K562 (cell line): ENCODE measurements at places on chromosomes 13 and 19.

DNA sequence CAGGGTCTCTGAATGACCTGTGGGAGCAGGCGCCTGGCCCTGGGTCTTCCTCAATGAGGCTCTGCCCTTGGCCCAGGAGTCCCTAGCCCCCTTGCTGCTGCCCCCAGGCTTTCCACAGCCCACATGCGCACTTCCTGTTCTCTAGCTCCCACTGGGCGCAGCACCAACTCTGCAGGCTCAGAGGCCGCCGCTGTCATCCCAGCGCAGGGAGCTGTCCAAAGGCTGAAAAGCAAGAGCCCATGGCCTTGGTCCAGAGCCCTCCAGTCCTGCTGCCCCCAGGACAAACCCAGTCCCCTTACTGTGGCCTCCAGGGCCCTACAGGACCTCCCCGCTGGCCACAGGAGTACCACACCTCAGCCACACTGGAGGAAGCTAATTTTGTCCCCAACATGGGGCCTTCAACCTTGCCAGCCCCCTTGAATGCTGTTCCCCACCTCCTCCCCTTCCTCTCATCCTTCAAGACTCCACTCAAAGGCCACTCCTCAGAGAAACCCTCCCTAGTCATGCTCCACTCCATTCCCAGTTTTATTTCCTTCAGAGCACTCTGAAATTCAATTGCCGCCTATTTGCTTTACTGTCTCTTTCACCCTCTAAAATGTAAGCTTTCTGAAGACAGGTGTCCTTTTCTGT, 8.0 kb upstream of the POU2F2 start:
- DNase-seq: peak; percentile 62

DNA sequence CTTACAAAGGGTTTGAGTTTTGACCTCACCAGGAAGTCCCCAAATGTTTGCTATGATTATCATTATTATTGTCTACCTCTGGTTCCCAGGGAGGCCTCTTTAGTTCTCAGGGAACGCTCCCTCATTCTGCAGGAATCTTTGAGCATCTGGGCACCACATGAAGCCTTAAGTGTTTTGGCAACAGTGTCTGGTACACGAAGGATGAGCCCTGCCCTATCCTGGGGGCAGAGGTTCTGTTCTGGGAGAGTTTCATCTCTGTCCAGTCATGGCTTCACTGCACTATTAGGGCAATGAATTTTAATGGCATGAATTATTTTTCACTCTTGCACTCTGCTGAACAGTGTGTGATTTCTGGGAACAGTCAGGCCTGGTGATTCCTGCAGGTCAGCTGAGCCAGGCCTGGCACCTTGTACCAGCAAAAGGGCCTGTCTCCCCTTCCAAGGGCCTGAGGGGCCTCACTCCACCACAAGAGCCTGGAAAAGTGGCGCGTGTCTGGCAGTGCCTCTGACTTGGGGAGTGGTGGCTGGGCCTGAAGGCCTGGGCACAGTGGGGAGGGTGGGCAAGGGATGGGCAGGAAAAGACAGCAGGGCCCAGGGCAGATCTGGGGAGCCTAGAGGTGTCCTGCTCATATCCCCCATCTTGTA, 4.6 kb downstream of the FAM187B start:
- DNase-seq: no peak

DNA sequence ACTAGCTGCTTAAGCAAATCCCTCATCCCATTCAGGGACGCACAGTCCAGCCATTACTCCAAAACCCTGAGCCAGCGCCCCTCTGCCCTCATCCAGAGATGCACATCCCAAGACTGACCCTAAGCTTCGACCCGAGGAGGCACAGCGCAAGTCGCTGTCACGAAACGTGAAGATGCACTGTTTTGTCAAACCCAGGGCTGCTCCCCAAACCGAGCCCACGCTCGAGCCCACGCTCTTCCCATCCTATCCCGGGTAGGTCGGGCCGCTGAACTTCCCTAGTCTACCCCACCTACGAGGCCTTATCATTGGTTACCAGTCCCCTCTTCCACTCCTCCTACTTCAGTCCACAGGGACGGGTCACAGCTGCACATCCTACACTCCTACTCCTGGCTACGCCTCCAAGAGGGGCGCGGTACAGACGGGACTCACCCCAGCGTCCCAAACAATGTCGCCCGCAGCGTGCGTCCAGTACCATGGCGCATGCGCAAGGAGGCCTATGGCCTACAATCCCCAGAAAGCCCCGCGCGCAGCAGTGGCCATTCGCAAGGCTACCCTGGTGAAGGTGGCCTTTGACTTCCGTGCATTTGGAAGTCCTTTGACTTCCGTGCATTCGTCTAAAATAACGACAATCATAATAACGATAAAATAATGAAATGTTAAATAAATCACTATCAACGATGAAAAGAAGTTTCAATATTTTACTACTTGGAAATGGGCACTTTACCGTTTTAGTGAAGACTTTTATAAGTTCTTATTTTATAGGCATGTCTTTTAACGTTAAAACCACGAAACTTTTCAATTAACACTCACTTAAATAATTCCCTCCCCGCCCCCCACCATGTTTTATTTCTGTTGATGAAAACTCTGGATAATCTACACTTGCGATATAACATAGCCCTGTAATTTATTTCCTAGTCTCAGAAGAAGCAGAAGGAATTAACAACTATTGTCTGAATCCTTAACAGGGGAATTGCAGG, at the start of gene ZNF285:
Gene ZNF285 (minus strand): TSS at position 470 of the 977 bp plus-strand sequence. CDS start 4,395 bp downstream, outside the sequence.
- DNase-seq: peak; percentile 91

DNA sequence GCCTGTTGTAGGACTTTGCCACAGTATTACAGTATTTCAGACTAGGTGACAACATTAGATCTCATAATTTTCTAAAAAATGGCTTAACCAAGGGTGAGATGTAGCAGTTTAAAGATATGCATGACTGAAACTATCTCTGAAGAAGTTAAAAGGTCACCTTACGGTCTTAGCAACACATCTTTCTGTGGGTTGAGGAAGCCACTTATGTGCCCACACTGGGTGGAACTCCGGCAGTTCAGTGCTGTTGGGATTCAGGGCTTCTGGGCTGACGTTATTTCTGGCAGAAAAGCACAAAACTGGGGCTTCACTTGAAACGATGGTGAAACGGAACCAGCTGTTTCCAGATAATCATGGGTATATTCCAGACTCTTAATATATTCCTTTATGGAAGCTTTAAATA, 697.3 kb downstream of the PCDH9 start:
- DNase-seq: no peak

DNA sequence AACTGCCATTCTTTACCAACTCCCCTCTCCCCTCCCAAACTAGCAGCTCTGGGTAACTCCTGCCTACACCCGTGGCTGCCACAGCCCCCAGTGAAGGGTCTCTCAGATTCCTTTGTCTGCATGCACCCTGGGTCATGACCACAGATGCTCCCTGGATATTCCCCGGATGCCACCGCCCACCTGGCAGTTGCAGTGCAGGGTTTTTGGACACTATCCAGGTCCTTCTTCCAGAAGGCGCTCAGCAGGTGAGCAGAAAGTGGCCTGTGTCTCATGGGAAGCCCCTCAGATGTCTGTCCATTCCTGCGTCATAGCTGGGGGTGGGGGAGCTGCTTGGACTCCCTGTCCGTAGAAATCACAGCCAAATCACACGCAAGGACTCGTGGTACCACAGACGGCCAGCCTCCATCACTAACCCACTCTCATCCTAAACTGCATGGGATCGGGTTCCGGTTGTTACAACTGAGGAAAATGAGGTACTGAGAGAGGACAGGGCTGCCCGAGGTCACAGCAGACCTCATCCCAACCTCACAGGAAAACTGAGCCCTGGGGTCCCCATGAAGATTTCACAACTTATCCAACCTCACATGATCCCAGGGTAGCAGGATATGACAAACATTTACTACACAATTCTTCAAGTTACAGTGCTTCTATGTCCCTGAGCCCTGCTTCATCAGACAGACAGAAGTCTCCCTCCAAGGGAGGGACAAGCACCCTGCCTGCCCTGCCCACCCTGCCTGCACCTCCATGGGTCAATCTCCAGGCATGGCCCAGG, 38.6 kb downstream of the ELL start:
- DNase-seq: no peak

- peak; percentile 11 for DNase-seq
These were observed 19.0 kb upstream of the SPRY2 start for GRCh38 chr13:80359778-80360452.

GRCh38 chr19:607301-608154, 17.8 kb downstream of the HCN2 start:
- DNase-seq: no peak

DNA sequence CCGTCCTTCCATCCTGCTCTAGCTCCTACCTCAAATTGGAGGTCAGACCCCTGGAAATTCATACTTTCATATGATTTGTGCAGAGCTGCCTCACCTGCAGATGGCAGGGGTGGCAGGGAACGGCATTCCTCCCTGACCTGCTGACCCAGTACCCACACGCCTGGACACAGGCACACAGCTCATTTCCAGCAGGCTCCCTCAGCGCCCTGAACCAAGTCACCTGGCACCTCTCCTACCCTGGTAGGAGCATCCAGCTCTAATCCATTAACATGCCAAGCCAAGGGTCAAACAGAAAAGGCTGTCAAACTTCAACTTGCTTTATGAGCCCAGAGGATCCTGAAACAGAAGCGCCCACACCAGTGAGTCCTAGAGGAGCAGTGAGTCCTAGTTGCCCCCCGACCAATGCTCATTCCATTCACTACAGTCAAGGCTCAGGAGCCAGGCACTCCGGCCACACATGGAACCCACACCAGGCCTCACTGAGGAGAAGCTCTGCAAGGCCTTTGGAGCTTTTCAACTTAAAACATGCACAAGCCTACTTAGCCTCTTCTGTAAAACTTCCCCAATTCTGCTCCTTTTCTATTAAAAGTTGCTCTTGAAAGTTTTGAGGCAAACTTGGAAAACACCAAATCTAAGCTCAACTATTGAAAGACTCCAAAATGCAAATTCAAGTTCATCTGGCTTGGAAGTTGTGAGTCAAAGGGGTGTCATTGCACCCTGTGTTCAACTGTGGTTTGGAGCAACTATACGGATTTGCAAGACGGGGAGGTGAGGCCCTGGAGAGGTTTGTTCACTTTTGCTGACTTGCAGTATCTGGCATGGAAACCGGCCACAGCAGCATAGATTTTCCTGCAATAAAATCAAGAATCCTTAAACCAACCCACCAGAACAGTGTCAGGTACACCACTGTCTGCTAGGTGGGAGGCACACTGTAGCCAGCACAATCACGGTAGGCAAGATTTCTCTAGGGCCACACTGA, 96.7 kb downstream of the CRYL1 start:
- no peak for DNase-seq

GRCh38 chr13:49740870-49741269, 49.6 kb upstream of the EBPL start:
- no peak for DNase-seq

DNA sequence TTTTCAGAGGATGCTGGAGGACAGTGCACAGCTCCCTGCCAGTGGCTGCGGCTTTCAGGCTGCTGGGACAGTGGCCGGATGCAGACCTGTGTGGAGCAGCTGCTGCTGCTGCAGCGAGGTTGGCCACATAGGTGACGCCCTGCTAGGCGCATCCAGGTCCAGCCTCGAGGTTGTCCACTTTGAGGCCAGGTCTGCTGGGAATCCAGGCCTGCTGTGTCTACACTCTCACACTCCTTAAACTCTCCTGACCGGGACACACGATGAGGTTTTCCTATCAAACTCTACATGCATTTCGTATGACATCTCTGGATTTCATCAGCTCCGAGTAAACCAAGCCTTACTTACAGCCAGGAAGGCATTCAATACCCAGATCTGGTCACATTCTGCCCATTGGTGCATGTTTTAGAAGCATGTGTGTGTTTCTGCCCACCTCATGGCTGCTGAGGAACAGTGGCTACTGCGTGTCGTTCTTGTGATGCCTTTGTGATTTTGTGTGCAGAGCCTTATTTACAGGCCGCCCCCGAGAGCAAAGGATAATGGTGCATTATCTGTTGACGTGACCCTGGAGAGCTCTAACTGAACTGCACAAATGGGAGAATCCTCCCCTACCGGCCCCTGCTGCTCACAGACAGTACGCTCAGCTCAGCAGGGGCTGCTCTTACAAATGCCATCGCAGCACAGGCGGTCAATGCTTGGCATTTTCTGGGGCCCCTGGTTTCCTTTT, 12.3 kb upstream of the MCF2L start:
- no peak for DNase-seq

DNA sequence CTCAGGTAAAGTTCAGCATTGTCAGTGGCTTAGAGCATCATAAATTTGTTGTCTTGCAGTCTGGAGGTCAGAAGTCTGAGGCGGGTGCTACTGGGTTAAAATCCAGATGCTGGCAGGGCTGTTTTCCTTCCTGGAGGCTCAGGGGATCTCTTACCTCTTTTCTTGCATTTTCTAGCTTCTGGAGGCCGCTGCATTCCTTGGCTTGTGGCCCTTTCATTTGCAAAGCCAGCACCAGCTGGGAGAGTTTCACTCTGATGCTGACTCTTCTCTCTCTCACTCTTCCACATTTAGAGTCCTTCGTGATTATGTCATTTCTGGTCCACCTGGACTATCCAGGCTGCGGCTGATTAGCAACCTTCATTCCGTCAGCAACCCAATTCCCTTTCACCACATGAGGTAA, 38.1 kb upstream of the SLC10A2 start:
- DNase-seq: no peak

- DNase-seq: no peak
These were observed 147.2 kb upstream of the ZNF536 start for GRCh38 chr19:30224689-30225606.

- DNase-seq: peak; percentile 100
These were observed 5.7 kb downstream of the COMP start for GRCh38 chr19:18785179-18786124.
